ENCODE measurements at places on chromosomes 7 and 10. TPM values are rescaled to one million over a fixed set of nuclear protein-coding genes. Genes with fewer than 3 reads are reported as not detected.

DNA sequence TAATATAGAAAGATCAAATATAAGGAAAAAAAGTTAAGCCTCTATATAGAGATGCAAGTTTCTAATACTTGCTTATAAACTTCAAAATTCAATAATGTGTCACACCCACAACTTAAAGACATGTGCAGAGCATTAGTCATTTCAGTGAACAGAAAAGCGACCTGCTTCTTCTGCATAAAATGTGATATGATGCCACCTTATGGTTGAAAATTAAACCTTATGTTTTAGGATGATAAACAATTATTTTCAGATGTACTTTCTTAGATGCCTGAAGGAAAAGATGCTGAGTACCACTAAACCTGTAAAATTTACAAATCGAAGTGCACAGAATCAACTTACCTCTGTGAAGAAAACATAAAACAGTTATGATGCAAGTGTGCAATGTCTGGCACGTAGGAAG, 96.0 kb downstream of the MTERF1 start:
- no peak for DNase-seq
- no peaks in the 10 kb centered on the region for H3K36me3 ChIP-seq
- no peak overlapping the region for H3K4me3 ChIP-seq
- H3K27me3 ChIP-seq = no peaks in the 10 kb centered on the region

DNA sequence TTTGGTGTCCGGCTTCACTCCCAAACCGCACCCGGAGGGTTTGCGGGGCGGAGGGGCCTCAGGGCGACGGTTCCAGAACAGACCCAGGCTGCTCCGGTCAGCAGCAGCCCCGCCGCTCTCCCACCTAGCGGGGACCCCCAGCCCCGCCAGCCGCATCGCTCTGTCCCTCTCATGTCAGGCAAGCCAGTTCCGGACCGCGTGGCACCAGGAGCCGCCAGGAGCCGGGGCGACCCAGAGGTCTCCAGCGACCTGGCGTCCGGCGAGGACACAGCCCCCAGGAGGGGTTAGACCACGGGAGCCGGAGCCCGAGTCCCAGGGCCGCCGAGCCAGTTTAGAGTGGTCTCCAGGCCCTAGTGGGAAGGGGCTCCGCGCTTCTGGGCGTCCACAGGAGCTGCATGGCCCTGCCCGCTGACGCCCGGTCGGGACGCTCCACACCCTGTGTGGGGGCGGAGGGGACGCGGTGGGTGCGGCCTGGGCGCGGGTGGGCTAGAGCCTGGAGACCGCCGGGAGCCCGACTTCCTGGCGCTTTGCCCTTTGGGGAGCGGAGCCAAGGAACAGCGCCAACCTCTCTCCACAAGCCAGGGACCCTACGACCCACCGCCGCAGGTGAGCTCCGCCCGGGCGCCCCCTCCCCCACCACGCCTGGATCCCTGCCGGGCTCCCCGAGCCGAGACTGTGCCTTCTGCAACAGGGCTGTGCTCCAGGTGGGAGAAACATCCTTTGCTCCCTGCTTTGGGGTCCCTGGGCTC, 43.4 kb downstream of the ZNF117 start:
- peak overlapping the region; percentile 43 for H3K4me3 ChIP-seq
- peaks cover 10% of the 10 kb centered on the region for H3K4me1 ChIP-seq
- H3K27ac ChIP-seq = no peak overlapping the region

DNA sequence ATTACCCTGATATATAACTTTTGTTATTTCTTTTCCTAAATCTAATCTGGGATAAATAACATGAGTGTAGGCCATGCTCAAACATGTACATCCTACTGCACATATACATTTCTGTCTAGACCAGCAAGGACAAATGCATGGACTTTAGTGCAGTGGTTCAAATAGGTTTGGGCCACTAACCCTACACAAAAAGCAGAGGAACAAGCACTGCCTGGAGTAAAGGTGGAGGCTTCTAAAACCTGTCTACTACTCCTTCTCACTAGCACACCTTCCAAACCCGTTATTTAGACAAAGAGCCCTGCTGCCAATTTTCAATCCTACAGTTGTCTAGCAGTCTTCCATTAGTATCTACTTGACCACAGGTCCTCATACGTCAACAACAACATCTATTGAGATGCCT, 34.8 kb downstream of the SGCE start:
- H3K4me1 ChIP-seq = no peaks in the 10 kb centered on the region
- H3K4me3 ChIP-seq = no peak overlapping the region
- no peak overlapping the region for H3K27ac ChIP-seq
- H3K36me3 ChIP-seq = no peaks in the 10 kb centered on the region
- no peak for DNase-seq

- no peak for DNase-seq
- H3K4me1 ChIP-seq = no peaks in the 10 kb centered on the region
- no peak overlapping the region for H3K27ac ChIP-seq
- no peaks in the 10 kb centered on the region for H3K27me3 ChIP-seq
- no peaks in the 10 kb centered on the region for H3K36me3 ChIP-seq
- H3K4me3 ChIP-seq = no peak overlapping the region
Observed at GRCh38 chr10:124217906-124218804, 124.8 kb upstream of the CHST15 start.

GRCh38 chr7:81457852-81458522, 311.9 kb downstream of the HGF start:
- no peaks in the 10 kb centered on the region for H3K4me1 ChIP-seq
- no peak overlapping the region for H3K4me3 ChIP-seq
- no peak overlapping the region for H3K27ac ChIP-seq
- no peak for DNase-seq
- H3K36me3 ChIP-seq = no peaks in the 10 kb centered on the region

- no peaks in the 10 kb centered on the region for H3K36me3 ChIP-seq
- DNase-seq = no peak
- H3K27me3 ChIP-seq = no peaks in the 10 kb centered on the region
- no peak overlapping the region for H3K27ac ChIP-seq
Observed at GRCh38 chr7:84328571-84328970, 134.0 kb upstream of the SEMA3A start.

DNA sequence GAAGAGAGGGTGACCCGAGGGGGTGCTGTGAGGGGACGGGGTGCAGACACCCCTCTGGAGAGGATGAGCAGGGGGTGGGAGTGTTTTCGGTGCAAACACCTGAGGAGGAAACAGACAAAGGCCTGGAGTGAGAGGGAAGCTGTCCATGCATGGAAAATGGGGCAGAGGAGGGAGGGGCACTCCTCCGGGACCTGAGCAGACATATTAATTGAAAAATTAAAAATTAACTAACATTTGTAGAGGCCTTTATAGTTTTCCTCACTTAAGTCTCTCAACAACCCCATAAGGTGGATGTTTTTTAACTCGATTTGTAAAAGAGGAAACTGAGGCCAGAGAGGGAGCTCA, 1.2 kb downstream of the VPS37D start:
- peak overlapping the region; percentile 53 for H3K4me3 ChIP-seq
- H3K4me1 ChIP-seq = peaks cover 8% of the 10 kb centered on the region
- no peaks in the 10 kb centered on the region for H3K36me3 ChIP-seq
- H3K27ac ChIP-seq = no peak overlapping the region
- no peaks in the 10 kb centered on the region for H3K27me3 ChIP-seq
- no peak for DNase-seq

DNA sequence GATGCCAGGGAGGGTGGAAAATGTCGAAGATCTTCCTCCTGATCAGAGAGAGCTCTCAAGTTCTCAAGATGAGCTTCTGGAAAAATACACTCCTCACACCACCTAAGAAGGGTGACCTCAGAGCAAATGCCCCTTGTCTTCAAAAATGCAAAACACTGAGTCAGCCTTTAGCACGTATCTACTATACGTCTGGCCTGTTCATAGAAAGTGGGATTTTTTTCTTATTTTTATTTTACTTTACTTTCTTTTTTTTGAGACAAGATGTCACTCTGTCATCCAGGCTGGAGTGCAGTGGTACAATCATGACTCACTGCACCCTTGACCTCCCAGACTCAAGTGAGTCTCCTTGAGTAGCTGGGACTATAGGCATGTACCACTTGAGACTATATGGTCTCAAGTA, 57.1 kb downstream of the AFAP1L2 start:
- H3K27ac ChIP-seq = no peak overlapping the region
- H3K4me3 ChIP-seq = no peak overlapping the region
- H3K27me3 ChIP-seq = no peaks in the 10 kb centered on the region
- no peak for DNase-seq
- H3K4me1 ChIP-seq = no peaks in the 10 kb centered on the region

GRCh38 chr7:119783799-119784198, 489.2 kb upstream of the KCND2 start:
- no peak overlapping the region for H3K4me3 ChIP-seq
- no peaks in the 10 kb centered on the region for H3K4me1 ChIP-seq
- no peak for DNase-seq
- no peak overlapping the region for H3K27ac ChIP-seq

- no peak overlapping the region for H3K27ac ChIP-seq
- H3K4me3 ChIP-seq = no peak overlapping the region
- H3K4me1 ChIP-seq = no peaks in the 10 kb centered on the region
- DNase-seq = no peak
- H3K36me3 ChIP-seq = no peaks in the 10 kb centered on the region
Observed at GRCh38 chr7:105871142-105871541, 5.3 kb downstream of the ATXN7L1 start.

DNA sequence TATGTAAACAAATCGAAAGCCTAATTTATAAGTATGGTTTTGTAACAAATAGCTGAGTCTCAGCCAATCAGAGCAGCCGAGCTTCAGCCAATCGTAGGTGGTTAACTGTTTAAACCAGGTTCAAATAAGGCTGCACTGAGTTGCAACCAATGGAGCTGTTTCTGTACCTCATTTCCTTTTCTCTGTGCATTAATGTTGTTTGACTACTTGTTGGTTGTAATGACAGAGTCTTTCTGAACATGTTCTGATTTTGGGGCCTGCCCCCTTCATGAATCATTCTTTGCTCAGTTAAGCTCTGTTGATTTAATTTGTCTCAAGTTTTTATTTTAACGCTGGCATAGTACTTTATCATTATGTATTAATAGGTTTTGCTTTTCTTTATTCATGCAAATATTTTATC, 14.6 kb downstream of the OTUD1 start:
- H3K4me3 ChIP-seq = no peak overlapping the region
- peaks cover 4% of the 10 kb centered on the region for H3K4me1 ChIP-seq
- H3K27ac ChIP-seq = no peak overlapping the region
- no peaks in the 10 kb centered on the region for H3K36me3 ChIP-seq

- H3K27ac ChIP-seq = no peak overlapping the region
- H3K36me3 ChIP-seq = no peaks in the 10 kb centered on the region
- peak; percentile 38 for DNase-seq
- no peaks in the 10 kb centered on the region for H3K4me1 ChIP-seq
- no peak overlapping the region for H3K4me3 ChIP-seq
Observed at GRCh38 chr7:59079-60016, 133.0 kb upstream of the FAM20C start.

DNA sequence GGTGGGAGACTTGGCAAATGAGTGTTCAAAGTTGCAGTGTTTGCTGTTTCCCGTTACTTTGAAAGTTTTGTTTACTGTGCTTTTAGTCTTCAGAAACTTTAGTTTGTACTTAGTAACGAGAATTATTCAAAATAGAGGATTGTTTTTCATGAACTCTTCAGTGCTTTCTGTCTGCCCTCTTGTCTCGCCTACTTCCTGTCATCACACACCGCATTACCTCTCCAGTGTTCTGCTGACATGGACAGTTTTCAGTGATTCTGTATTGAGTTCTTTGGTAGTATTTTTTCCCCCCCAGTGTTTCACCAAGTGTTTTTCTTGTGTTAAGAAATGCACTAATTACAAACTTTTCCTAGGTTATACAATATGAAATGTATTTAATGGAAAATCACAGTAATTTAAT, 207.0 kb downstream of the MLLT10 start:
- no peak overlapping the region for H3K27ac ChIP-seq
- H3K36me3 ChIP-seq = peaks cover 75% of the 10 kb centered on the region
- H3K27me3 ChIP-seq = no peaks in the 10 kb centered on the region
- no peaks in the 10 kb centered on the region for H3K4me1 ChIP-seq
- no peak for DNase-seq

DNA sequence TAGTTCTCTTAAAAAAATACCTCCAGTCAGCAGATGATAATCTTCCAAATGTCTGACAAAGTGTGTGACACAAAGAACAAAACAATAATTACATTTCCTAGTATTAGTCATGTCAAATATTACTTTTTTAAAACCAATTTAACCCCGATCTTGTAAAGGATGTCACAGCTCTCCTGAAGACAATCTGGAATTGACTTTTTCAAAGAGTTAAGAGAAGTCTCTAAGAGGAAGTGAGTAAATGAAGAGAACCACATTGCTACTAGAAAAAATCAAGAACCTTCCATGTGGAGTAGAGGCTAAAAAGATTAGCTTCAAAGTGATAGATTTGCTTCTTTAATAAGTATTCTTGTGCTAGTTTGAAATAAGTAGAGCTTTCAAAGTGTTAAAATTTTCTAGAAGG, 218.2 kb upstream of the IMMP2L start:
- H3K4me3 ChIP-seq = no peak overlapping the region
- DNase-seq = no peak
- no peak overlapping the region for H3K27ac ChIP-seq

DNA sequence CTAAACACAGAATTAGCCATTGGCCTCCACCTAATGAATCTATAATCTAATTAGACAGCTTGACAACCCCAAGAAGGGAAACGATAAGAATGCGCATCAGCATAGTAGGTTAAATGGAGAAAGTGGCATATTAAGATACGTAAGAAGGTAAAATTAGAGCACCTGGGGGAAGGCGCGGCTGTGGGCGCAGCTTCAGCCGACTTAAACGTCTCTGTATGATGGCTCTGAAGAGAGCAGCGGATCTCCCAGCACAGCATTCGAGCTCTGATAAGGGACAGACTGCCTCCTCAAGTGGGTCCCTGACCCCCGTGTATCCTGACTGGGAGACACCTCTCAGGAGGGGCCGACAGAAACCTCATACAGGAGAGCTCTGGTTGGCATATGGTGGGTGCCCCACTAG, 518.8 kb downstream of the PHTF2 start:
- H3K4me1 ChIP-seq = no peaks in the 10 kb centered on the region
- H3K27ac ChIP-seq = no peak overlapping the region
- H3K27me3 ChIP-seq = no peaks in the 10 kb centered on the region

- no peaks in the 10 kb centered on the region for H3K27me3 ChIP-seq
- H3K4me1 ChIP-seq = no peaks in the 10 kb centered on the region
- no peak for DNase-seq
- no peaks in the 10 kb centered on the region for H3K36me3 ChIP-seq
- no peak overlapping the region for H3K4me3 ChIP-seq
Observed at GRCh38 chr7:12594122-12594897, 23.8 kb downstream of the SCIN start.

DNA sequence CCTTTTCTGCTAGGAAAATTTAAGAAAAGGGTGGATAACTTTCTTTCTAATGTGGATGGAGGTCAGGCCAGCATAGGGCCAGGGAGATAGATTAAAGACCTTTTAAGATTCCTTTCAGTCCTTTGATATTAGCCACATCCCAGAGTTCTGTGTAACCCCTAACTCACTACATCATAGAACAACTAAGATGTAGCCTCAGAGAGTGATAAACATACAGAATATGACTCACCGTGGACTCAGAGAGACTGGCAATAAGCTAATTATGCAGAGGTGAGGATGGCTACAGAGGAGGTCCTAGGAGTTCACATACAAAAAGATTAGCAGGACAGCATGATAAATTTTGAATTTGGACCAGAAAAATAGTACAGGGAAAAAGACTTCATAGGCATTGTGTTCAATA, 141.0 kb downstream of the AOAH start:
- H3K27me3 ChIP-seq = no peaks in the 10 kb centered on the region
- H3K27ac ChIP-seq = no peak overlapping the region
- H3K36me3 ChIP-seq = no peaks in the 10 kb centered on the region

SPDYE11 gene
- not detected for total RNA-seq

FOXI2 gene
- total RNA-seq = not detected

ARHGEF35 gene
- 11.5 TPM for total RNA-seq

TSPAN33 gene
- total RNA-seq = 6.2 TPM

DKK1 gene
- total RNA-seq = 3.7 TPM

WIPF3 gene
- 0.67 TPM for total RNA-seq

PRRT4 gene
- 0.26 TPM for total RNA-seq

TMEM225B gene
- total RNA-seq = 1.0 TPM

PDE1C gene
- 13.0 TPM for total RNA-seq

SPDYE5 gene
- total RNA-seq = not detected

AUTS2 gene
- 56.0 TPM for total RNA-seq

ARMS2 gene
- not detected for total RNA-seq

AHR gene
- total RNA-seq = 118 TPM

DDC gene
- 3.1 TPM for total RNA-seq

LIPM gene
- not detected for total RNA-seq

Data from upper lobe of right lung (tissue), 1 donor.